Psoas muscle (tissue), 8 donors: ENCODE measurements at places on chromosomes 1 and 21. TPM values are rescaled to one million over a fixed set of nuclear protein-coding genes. Genes with fewer than 3 reads are reported as not detected.

SLC22A15 gene
- total RNA-seq: 0.39 TPM

DNA sequence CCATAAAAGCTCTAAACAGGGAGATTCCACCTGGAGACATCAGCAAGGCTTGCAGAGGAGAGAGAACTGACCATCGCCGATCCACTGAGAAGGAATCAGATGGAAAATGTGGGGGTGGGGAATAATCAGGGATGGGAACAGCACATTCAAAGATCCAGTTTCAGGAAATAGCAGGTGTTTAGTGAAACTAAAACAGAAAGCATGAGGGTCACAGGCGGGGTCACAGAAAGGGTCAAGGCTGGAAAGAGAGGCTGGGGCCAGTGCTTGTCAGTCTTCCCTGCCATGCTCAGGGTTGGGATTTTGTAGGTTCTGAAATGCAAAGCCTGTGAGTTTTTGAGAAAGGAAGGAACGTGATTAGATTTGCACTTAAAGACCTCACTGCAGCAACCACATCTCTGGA, 103.2 kb downstream of the HLCS start:
- no peak for DNase-seq

SLC35F3 gene
- not detected for total RNA-seq

MANEAL gene
- total RNA-seq: 2.2 TPM

- DNase-seq: no peak
These were observed 12.8 kb downstream of the ZFP69B start for GRCh38 chr1:40462956-40463590.

APCS gene
- not detected for total RNA-seq

GRCh38 chr1:20403423-20404145, 82.4 kb downstream of the CAMK2N1 start:
- DNase-seq: no peak

S100A2 gene
- total RNA-seq: 0.86 TPM

KLHDC7A gene
- not detected for total RNA-seq

- no peak for DNase-seq
These were observed 52.4 kb downstream of the KCNJ6 start for GRCh38 chr21:37863842-37864241.

DNA sequence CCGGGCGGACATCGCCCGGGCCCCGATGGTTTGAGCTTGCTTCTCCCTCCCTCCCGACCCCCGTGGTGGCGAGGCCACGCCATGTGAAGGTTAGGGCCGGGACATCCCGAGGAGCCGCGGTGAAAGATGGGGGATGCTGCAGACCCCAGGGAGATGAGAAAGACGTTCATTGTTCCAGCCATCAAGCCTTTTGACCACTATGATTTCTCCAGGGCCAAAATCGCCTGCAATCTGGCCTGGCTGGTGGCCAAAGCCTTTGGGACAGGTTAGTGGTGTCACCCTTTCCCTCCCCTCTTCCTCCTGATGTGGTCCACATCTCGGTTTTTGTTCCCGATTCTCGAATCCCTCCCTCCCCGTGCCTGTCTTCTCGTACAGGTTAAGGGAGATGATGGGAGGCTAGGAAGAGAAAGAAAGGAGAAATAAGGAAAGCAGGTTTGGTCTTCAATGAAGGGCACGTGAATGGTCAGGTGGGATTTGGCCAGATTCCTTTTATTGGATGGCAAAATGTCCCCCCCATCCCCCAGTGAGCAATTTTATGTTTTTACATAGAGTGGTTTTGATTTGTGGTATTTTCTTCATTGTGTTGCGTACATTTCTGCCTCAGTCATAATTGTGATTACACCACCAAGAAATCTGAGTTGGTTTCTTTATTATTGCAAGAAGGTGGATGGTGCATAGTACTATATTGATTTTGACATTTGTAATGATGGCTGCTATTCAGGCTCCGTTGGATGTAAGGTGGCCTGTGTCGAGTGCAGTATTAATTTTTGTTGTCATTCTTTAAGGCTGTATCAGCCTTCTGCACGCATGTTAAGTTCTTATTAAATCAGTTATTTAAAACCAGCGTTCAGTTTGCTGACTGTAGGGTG, 1.2 kb downstream of the CAMSAP2 start:
- DNase-seq: no peak

GRCh38 chr21:36934864-36935420, 31.5 kb downstream of the HLCS start:
- DNase-seq: no peak

TTLL10 gene
- total RNA-seq: not detected

CFHR4 gene
- total RNA-seq: not detected

DNA sequence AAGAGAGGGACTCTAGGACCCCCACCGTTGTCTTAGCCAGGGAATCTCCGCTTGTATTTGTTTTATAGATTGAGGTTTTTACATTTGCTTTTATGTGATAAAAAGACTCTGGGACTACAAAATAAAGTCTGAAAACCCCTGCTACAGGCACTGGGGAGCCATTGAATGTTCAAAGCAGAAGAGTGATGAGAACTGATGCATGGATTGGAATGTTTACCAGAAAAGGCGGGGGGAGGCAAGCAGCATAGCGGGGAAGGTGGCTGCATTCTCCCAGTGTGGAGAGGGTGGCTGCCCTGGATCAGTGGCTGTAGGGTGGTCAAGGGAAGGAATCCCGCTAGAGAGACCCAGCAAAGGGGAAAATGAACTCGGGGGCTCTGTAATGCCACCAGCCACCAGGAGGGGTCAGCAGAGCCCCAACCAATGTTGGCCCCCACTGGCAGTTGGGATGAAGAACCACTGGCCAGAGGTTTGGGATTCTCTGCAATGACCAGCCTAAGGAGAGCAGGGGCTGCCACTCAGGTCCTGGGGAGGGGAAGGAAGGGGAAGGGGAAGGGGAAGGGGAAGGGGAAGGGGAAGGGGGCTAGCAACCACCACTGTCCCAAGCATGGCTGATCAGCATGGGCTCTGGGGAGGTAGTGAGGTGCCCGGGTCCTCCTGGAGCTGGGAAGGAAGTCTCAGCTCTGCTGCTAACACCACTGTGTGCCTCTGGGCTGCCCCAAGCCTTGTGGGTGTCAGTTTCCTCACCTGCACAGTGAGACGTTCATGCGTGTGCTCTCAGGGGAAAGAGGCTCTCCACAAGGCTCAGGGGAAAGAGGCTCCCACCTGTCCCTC, 19.2 kb upstream of the PEF1 start:
- DNase-seq: peak; percentile 57

DNA sequence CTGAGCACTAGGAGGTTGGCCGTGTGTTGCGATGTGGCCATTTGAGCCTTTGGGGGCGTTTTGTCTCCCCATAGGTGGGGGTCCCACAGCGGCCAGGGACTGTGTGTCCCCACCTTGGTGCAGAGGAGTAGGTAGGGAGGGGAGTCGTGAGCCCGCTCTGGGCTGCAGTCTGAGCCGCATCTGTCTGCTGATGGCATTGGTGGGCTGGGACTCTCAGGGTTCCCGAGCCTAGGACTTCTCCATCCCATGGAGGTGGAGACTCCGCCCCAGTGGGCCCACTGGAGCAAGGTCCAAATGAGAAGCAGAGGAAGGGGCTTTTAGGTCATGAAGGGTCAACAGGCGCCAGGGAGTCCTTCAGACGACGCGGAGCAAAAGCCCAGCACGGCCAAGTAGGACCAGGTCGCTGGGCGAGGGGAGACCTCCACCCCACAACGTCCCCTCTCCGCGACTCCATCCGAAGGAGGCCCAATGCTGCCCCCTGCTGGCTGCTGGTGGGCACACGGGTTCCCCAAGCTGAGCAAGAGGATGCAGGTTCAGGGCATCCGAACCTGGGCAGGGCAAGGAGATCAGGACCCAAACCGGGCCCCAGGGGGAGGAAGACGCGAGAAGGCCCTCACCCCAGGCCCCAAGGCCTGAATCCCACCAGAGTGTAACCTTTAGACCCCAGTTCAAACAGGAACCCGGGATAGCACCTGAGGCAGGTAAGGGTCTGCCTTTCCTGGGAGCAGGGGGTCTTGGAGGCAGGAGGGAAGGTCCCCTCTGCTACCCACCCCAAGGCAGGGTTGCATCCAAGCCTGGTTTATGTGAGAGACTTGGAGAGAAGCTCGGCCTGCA, 14.9 kb downstream of the TTC34 start:
- DNase-seq: peak; percentile 60

DNA sequence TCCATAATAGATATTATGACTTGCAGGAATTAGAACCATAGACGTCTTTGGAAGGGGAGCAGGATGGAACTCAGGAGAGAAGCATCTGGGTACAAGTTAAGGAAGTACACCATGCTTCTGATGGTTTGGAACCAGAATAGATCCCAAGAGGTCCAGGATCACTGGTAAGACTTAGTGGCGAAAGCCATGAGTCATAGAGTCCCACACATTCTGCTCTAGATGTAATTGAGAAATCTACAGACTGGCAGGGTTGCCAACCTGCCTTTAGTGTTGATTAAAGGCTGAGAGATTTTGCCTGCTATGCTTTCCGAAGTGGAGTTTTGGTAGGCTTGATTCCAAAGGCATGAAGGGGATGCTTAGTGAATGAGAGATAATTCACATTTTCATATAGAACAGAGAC, 57.1 kb upstream of the C1orf87 start:
- no peak for DNase-seq
